ENCODE measurements at places on chromosomes 4 and X.

- DNase-seq, result no peak
Observed at GRCh38 chr4:169115897-169116254, 105.8 kb upstream of the CBR4 start.

DNA sequence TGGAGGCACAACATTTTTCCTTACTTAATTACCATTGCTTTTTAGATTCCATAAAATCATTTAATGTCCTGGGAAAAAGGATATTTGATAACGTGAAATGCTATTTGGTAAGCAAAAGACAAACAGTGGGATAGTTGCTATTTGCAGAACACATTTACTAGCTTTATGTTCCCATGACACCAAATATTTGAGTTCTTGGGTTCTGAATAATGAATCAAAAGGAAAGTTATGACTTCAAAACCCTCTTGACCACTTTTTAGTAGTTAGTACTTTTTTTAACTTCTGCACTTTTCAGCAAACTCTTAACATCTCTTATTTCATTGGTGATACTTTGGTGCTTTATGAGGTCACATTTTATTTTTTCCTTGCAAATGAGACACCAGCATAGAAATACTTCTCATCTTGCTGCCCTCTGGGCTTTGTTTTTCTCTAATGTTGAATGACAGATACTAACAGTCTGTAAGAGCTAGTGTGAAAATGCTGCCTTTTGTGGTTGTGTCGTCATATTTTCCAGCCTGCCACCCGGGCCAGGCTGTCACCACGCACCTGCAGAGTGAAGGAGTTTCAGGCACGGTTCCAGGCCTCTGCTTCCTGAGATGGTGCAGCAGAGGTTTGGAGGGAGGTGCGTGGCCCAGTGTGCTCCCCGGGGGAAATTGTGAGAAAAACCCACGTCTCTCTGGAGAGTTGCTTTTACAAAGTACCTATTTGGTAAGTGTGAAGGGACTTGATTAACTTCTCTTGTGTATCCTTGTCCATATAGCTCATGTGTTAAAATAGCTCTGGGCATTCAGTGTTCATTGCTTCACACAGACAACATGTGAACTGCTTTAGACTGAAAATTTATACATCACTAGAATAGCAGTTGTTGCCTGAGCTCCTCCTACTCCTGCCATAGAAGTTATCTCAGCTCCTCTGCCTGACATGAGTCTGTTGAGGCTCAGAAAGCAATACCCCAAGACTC, 34.7 kb downstream of the MSL3 start:
- peak; percentile 55 for DNase-seq

DNA sequence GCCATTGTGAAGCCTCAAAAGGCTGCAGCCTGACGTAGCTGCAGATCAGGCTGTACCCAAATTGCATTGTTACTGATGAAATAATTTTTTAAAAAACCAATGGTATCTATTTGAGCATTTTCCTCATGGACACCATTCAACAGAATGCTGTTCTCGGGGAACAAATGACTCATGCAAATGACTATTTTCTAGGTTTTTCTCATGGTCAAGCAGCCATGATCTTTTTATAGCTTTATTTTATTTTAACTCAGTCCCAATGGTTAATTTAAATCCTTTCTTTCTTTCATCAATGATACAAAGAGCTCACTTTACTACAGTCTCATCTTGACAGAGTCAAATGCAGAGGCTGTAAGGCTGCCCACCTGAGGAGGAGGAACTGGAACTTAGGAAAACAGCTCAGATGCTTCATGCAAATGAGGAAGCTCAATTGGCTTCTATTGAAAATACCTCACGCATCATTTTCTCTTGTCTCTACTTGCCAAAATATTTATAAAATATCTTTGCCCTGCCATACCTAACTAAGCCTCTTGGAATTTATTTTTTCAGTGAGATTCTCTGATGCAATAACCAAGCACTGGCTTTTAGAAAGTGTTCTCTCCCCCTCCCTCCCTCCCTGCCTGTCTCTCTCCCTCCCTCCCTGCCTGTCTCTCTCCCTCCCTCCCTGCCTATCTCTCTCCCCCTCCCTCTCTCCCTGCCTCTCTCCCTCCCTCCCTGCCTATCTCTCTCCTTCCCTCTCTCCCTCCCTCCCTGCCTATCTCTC, 81.0 kb downstream of the SORBS2 start:
- DNase-seq, result no peak

- DNase-seq, result no peak
Observed at GRCh38 chr4:53511014-53511413, 80.3 kb downstream of the LNX1 start.

GRCh38 chr4:14596904-14597303, 405.4 kb upstream of the CPEB2 start:
- no peak for DNase-seq

- DNase-seq, result no peak
Observed at GRCh38 chr4:179361978-179362486, 1919.8 kb upstream of the AGA start.
